ENCODE measurements at places on chromosomes 13 and 19.

DNA sequence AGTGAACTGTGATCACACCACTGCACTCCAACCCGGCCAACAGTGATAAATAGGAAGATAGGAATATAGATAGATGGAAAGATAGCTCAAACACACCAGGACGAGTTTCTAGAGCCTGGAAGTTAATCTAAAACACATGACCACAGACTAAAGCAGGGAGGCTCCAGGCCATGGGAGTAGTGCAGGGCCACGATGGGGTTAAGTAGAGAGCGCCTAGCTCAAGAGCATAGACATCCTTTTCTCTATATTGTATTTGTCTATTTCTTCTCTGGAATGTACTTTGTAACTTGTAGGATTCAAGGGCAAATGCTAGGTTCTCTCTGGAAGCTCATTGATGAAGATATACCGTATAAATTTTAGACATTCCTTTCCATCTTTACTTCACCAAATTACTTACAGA is 69.6 kb downstream of the ZAR1L start:
- no peaks in the 10 kb centered on the region for H3K27me3 ChIP-seq
- no peak for DNase-seq
- peaks cover 1% of the 10 kb centered on the region for H3K4me1 ChIP-seq
- no peak overlapping the region for H3K27ac ChIP-seq
- no peaks in the 10 kb centered on the region for H3K36me3 ChIP-seq
- no peak overlapping the region for H3K4me3 ChIP-seq

DNA sequence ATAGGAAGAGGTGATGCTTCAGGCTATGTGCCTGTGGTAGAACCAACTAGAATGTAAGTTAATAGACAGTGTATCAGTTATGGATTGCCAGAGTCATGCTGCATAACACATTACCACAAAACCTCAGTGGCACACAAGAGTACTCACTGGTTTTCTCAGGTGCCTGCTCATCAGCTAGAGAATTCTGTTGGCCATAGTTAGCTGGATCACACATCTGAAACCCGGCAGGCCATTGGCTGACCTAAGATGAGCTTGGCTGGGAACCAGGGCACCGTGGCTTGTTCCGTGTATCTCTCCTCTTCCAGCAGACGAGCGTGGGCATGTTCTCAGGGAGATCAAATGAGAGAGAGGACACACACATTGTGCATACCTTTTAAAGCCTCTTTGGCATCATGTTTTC is 76.7 kb downstream of the TEX26 start:
- H3K36me3 ChIP-seq = no peaks in the 10 kb centered on the region
- H3K27ac ChIP-seq = no peak overlapping the region
- no peak overlapping the region for H3K4me3 ChIP-seq

GRCh38 chr19:6433663-6434062 is at the start of gene SLC25A41:
SLC25A41 (minus strand) TSS chr19:6433763; CDS start chr19:6433693, 70 bp downstream.
- no peak within 1 kb of the TSS for H3K27ac ChIP-seq
- no peaks in the 10 kb centered on the region for H3K36me3 ChIP-seq
- H3K27me3 ChIP-seq = no peaks in the 10 kb centered on the region
- H3K4me3 ChIP-seq = no peak within 1 kb of the TSS
- H3K4me1 ChIP-seq = no peaks in the 10 kb centered on the region

DNA sequence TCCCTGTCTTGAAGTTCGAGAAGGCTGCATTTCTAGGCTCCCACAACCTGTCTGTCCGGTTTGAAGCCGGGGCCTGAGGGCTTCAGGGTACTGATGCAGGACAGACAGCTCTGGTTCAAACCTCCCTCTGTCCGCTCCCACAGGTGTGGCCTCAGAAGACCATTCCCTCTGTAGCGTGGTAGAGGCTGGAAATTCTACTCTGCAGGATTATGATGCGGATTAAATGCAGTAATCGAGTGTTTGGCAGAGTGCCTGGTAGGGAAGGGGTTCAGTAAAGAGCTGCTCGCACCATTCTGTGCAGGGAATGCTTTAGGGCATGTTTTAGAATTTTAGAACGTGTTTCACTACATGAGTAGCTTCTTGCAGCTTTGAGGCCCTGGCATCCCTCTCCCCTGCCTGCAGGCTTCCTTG is 30.5 kb downstream of the PPP1R37 start:
- DNase-seq = no peak
- no peaks in the 10 kb centered on the region for H3K4me1 ChIP-seq
- H3K27me3 ChIP-seq = no peaks in the 10 kb centered on the region
- H3K27ac ChIP-seq = no peak overlapping the region
- H3K36me3 ChIP-seq = no peaks in the 10 kb centered on the region

- no peak for DNase-seq
- no peak overlapping the region for H3K4me3 ChIP-seq
- H3K27me3 ChIP-seq = no peaks in the 10 kb centered on the region
- no peak overlapping the region for H3K27ac ChIP-seq
Observed at GRCh38 chr19:1910177-1910576, 5.0 kb downstream of the ADAT3 start.

- no peak overlapping the region for H3K27ac ChIP-seq
- DNase-seq = no peak
- no peak overlapping the region for H3K4me3 ChIP-seq
Observed at GRCh38 chr13:48500652-48501197, 32.2 kb downstream of the RCBTB2 start.

DNA sequence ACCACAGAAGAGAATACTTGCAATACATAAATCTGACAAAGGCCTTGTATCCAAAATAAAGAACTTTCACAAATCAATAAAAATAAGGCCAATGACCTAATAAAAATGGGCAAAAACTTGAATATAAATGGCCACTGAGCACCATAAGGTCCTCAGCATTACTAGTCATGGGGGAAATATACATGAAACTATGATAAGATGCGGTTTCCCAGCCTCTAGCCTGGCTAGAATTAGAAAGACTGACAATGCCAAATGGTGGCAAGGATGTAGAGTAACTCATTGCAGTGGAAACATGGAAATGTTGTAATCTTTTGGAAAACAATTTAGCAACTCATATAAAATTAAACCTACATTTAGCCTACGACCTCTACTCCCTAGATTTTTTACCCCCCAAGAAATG is 227.1 kb downstream of the GGACT start:
- no peaks in the 10 kb centered on the region for H3K27me3 ChIP-seq
- no peak for DNase-seq
- no peaks in the 10 kb centered on the region for H3K36me3 ChIP-seq
- H3K4me1 ChIP-seq = no peaks in the 10 kb centered on the region

GRCh38 chr13:110676595-110677587 is 29.0 kb downstream of the CARS2 start:
- no peak overlapping the region for H3K27ac ChIP-seq
- no peaks in the 10 kb centered on the region for H3K4me1 ChIP-seq
- DNase-seq = peak; percentile 75
- H3K36me3 ChIP-seq = peaks cover 2% of the 10 kb centered on the region

GRCh38 chr19:13234518-13234917 is 84.3 kb downstream of the IER2 start:
- DNase-seq = no peak
- no peaks in the 10 kb centered on the region for H3K36me3 ChIP-seq
- no peaks in the 10 kb centered on the region for H3K27me3 ChIP-seq
- no peaks in the 10 kb centered on the region for H3K4me1 ChIP-seq

DNA sequence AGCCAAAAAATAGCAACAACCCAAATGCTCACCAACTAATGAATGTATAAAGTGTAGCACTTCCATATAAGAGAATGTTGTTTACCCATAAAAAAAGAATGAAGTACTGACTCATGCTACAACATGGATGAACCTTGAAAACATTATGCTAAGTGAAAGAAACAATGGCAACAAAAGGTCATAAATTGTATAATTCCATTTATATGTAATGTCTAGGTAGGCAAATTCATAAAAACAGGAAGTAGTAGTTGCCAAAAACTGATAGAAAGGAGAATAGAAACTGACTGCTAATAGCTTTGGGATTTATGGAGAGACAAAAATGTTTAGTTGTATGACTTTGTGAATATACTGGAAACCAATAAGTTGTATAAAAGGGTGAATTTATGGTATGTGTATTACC is 21.6 kb downstream of the MYCBP2 start:
- no peaks in the 10 kb centered on the region for H3K36me3 ChIP-seq
- peaks cover 12% of the 10 kb centered on the region for H3K4me1 ChIP-seq
- H3K27ac ChIP-seq = no peak overlapping the region
- H3K4me3 ChIP-seq = no peak overlapping the region
- no peak for DNase-seq

DNA sequence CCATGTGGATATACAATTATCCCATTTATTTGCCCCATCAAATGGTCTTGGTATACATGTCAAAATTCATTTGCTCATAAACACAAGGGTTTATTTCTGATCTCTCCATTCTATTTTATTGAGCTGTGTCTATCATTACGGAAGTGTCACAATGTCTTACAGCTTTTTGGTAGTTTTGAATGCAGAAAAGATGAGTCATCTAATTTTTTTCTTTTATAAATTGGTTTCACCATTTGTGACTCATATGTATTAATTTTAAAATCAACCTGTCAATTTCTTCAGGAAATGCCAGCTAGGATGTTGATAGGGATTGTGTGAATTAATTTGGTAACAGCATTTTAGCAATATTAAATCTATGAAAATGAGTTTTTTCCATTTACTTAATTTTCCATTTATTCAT is 2549.4 kb downstream of the PCDH9 start:
- no peak overlapping the region for H3K27ac ChIP-seq
- H3K4me1 ChIP-seq = no peaks in the 10 kb centered on the region
- no peak overlapping the region for H3K4me3 ChIP-seq
- DNase-seq = no peak
- H3K27me3 ChIP-seq = no peaks in the 10 kb centered on the region
- no peaks in the 10 kb centered on the region for H3K36me3 ChIP-seq

- no peak overlapping the region for H3K4me3 ChIP-seq
- H3K27ac ChIP-seq = no peak overlapping the region
- H3K36me3 ChIP-seq = no peaks in the 10 kb centered on the region
- no peaks in the 10 kb centered on the region for H3K27me3 ChIP-seq
- no peaks in the 10 kb centered on the region for H3K4me1 ChIP-seq
Observed at GRCh38 chr19:6935069-6935468, 47.7 kb downstream of the ADGRE1 start.

DNA sequence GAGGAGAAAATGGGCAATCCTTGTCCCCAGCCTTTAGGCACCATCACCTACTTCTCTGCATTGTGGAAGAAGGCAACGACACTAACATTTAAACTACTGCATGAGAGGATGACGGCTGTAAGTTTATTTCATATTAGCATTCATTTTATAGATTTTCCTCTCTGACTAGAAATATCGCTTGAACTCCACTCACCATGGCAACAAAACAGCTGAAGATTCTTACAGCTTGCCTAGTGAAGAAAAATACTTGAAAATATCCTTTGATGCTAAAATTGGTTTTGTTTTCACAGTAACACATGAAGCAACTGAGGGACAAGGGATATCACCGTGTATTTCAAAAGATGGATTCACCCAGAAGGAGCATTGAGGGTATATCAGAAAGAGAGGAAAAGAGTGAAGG is 284.3 kb downstream of the LIG4 start:
- no peaks in the 10 kb centered on the region for H3K36me3 ChIP-seq
- no peaks in the 10 kb centered on the region for H3K27me3 ChIP-seq
- no peak for DNase-seq
- no peak overlapping the region for H3K4me3 ChIP-seq
- no peak overlapping the region for H3K27ac ChIP-seq

DNA sequence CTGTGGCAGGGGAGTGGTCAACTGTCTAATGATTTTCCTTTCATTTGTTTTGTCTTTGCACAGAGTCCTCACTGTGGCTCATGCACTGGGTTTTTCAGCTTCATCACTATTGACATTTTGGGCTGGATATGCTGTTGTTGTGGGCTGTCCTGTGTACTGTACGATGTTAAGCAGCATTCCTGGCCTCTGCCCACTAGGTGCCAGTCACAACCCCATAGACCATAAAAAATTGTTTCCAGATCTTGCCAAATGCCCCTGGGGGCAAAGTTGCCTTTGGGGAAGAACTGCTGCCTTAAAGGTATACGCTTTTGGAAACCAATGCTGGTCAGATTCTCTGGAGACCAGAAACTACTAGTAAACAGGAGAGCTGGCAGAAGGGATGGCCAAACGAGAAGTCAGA is 310.4 kb downstream of the SPRY2 start:
- H3K27me3 ChIP-seq = peaks cover 1% of the 10 kb centered on the region
- H3K4me1 ChIP-seq = no peaks in the 10 kb centered on the region
- H3K4me3 ChIP-seq = no peak overlapping the region
- H3K36me3 ChIP-seq = no peaks in the 10 kb centered on the region
- no peak for DNase-seq

DNA sequence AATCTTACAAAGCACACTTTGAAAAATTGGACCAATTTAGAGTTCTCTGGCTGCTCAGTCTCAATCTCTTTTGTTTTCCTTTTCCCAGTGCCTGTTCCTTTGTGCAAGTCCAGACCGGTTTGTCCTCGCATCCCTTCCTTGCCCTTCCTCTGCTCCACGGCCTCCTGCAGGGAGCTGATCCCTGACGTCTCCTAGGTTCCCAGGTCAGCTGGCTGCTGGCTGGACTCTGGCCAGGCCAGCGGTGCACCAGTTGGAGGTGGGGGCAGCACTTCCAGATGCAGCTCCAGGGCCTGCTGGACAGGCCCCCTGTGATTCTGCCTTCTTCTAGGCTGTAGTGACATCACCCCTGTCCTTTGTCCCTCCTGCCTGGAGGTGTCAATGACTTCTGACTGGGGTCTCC is 44.0 kb upstream of the KPNA3 start:
- DNase-seq = no peak
- H3K36me3 ChIP-seq = no peaks in the 10 kb centered on the region
- H3K4me1 ChIP-seq = no peaks in the 10 kb centered on the region
- no peak overlapping the region for H3K27ac ChIP-seq
- no peaks in the 10 kb centered on the region for H3K27me3 ChIP-seq

DNA sequence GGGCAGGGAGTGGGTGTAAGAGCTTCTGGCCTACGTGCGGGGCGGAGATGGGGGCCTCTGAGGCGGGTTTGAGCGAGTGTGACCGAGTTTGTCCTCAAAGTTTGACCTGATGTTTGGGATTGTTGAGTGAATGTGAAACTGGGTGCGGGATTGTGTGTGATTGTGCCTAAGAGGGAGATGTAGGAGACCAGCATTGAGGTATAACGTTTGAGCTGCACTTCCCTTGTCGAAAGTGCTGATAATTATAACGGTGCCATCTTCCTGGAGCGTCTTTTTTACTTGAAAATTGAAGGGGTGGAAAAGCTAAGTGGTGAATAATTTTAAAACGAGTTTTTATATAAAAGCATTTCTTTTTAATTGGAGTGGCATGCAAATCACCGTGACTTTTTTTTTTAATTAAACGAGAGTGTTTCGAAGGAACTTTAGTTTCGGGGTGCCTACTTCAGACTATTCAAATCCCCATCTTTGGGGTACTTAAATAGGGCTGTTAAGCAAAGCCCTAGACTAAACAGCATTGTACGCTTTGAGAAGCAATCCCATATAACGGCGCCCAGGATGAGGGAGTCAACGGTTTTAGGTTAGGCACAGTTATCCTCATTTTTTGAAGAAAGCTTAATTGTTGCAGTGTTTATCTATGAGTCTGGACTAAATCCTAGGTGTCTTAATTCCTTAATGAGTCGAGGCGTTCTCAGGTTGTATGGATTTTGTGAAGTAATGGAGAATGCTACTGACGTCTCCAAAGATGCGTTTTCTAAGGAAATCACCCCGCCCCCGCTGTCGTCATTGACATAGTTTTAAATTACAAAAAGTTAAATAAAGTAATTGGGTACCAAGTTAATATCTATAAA is 594 bp downstream of the ZNF146 start:
- H3K4me3 ChIP-seq = peak overlapping the region; percentile 74
- no peak overlapping the region for H3K27ac ChIP-seq
- no peaks in the 10 kb centered on the region for H3K27me3 ChIP-seq
- no peaks in the 10 kb centered on the region for H3K36me3 ChIP-seq
